ENCODE measurements at places on chromosomes 1 and 21. TPM values are rescaled to one million over a fixed set of nuclear protein-coding genes. Genes with fewer than 3 reads are reported as not detected.

Gene MXRA8
- total RNA-seq = 0.66 TPM

Gene KCNN3
- total RNA-seq = 0.04 TPM

Gene PTGFR
- total RNA-seq = not detected

Gene TPM3
- total RNA-seq = 610 TPM

Gene CREB3L4
- 8.9 TPM for total RNA-seq

Gene RGS16
- total RNA-seq = 64.5 TPM

Gene FMOD
- total RNA-seq = 0.68 TPM

Gene CELA2A
- not detected for total RNA-seq

Gene ZNF648
- 0.12 TPM for total RNA-seq

GRCh38 chr1:227892489-227893299, 55.0 kb downstream of the WNT9A start:
- peak; percentile 40 for DNase-seq

- no peak for DNase-seq
Observed at GRCh38 chr1:31399976-31400375, 13.0 kb upstream of the SERINC2 start.

GRCh38 chr1:226589008-226589733, 40.6 kb downstream of the STUM start:
- DNase-seq = no peak

GRCh38 chr1:169692756-169693460, 18.5 kb downstream of the SELL start:
- no peak for DNase-seq

DNA sequence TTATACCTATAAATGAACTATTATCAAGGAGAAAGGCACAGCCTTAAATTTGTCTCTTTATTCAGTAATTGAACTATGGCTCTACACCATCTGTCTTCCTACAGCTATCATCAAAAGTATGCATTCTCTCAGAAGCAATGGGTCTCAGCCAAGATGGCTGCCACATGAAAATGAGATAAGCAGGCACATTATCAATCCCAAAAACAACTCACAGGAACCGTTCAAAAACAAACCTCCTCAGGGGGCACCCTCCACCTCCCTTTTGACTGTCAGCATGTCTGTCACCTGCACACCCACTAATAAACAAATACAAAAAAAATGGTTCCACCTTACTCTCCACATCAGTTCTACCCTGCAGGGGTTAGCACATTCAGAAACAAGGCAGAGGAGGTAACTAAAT, 23.6 kb downstream of the KIAA0319L start:
- DNase-seq = no peak

DNA sequence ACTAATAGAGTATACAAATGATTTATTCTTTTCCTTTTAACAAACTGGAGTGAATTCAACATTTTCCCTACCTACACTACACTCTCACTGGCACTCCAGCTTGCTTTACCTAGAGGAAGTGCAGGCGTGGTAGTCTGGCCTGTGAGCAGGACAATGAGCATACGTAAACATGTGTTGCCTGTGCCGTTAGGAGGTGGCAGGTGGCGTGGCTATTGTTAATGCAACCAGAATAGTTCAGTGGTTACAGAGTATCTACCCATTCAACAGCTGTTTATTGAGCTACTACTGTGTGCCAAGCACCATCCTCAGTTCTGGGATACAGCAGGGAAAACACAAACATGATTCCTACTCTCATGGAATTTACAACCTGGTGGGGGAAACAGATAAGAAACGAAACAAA, 299.7 kb upstream of the KAZN start:
- no peak for DNase-seq

GRCh38 chr1:23354245-23354644, 10.2 kb upstream of the HNRNPR start:
- DNase-seq = no peak

DNA sequence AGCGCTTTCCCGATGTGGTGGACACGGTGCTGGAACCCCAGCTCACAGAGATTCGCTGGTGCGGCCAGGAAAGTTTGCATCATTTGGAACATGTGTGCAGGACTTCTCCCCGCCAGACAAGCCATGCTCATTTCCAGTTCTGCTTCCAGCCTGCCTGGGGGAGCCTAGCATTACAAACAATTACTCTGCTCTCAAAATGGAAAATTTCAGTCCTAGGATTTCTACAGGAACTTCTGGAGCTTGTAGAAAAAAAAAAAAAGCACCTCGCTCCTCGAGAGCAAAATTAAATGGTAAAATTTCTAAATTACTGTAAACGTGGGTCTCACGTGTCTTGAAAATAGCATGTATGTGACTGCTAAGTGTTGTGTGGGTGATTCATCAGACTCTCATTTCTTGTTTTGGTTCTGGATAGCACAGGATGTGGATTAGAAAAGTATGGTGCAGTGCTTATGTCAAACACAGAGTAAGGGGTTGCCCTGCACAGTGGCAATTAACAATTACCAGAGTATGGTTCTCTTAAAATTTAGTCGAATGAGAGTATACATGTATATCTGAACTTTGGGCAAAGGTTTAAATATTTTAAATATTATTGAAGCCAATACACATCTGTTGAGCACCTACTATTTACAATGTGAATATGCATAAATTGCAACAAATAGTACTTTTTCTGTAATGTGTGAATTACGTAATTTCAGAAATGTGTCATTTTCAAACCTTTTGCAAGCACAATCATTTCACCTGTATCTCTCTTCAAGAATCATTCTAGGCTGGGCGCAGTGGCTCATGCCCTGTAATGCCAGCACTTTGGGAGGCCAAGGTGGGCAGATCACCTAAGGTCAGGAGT, 61.8 kb upstream of the PTGFRN start:
- no peak for DNase-seq

DNA sequence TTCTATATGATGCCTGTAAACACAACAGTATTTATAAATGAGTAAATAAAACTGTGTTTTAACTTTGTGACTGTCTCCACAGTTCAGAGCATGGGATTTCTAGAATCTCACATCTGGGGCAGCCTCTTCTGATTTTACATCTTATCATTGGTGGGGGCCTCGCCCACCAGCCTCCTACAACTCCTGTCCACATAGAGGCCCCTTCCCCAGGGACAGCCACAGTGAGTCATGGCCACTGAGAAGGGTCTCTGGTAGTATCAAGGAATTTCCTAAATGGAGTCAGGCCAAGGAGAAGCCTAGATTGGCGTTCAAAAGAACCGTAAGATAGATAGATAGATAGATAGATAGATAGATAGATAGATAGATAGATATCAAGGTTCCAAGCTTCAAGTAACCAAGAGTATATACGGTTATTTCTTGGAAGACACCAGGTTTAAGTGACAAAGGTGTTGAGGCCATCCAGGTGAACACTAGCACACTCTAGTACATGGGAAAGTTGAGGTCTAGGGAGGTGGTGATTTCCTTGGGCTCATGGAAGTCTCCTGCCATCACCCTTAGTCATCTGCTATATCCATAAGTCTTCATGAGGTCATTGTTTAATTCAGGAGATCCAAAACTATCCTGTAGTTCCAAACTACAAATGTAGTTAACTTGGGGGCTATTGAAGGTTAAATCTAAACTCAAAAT, 121.6 kb downstream of the SYT2 start:
- no peak for DNase-seq

DNA sequence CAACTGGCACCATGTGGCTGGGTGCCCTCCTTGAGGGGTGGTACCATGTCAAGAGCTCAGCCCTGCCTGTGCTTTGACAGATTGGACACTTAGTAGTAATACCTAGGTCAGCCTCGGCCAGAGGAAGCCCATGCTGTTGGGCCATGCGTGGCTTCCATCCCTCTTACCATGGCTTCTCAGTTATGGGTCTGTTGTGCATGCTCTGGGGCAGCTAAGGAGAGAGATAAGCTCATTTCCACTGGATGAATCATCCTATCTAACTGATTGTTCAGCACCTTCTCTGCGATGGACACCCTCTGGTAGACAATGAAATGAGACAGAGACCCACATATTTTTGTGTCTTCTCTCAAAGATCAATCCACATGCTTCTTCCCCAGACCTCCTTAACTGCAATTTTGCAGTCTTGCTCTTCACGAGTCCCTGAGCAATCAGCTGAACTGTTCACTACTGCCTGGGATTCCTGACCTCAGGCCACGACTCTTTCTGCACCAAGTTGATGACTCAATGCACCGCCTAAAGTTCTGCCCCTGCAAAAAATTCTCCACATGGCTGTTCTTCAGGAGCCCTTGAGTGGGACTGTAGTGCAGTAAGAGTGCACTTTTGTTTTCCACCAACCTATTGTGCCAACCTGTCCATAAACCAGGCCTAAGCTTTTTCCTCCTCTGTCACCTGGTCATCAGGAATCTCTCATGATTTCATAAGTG, 6.9 kb upstream of the TRIM62 start:
- no peak for DNase-seq

- DNase-seq = no peak
Observed at GRCh38 chr21:38202811-38203210, 54.0 kb upstream of the KCNJ15 start.

DNA sequence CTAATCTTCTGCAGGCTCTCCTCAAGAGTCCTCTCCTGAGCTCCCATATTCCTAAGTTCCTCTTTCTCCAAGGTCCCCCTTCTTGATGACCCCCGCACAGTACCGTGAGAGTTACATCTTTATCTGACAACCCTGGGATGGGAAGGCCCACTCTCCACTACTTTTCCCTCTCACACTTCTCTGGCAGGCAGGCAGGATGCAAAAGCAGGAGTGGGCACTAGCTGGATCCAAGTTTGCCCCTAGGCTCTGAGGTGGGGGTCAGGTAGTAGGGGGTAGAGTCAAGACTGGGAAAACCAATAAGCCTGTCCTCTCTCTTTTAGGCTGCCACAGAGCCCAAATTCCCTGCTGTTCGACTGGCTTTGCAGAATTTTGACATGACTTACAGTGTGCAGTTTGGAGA, 3.9 kb downstream of the NSUN4 start:
- no peak for DNase-seq

GRCh38 chr1:10785728-10786638, 10.5 kb downstream of the CASZ1 start:
- DNase-seq = no peak

GRCh38 chr1:231236938-231237337, 4.1 kb upstream of the GNPAT start:
- no peak for DNase-seq

DNA sequence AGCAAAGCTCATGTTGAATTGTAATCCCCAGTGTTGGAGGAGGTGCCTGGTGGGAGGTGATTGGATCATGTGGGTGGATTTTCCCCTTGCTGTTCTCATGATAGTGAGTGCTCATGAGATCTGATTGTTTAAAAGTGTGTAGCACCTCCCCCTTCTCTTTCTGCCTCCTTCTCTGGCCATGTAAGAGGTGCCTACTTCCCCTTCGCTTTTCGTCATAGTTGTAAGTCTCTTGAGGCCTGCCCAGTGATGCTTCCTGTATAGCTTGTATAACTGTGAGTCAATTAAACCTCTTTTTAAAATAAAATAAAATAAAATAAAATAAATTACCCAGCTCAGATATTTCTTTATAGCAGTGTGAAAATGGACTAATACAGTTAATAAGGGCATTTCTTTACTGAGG, 1025.7 kb downstream of the PLA2G4A start:
- no peak for DNase-seq

GRCh38 chr1:208154679-208155642, 89.2 kb downstream of the PLXNA2 start:
- no peak for DNase-seq

DNA sequence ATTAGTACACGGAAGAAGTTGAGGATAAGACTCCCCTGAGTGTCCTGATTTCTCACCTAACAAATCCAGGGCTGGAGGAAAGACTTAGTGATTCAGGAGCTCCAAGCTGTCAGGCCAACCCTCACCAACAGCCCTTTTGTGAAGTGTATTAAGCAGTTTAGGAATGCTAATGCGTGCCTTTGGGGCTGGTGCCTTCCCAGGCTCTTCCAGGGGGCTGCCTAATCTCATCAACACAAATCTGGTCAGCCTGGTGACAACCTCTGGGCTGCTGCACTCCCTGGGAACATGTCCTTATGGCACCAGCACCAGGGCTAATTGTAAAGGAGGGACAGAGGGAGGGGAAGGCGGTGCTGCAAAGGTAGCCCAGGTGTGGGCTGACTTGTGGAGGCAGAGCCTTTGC, 15.5 kb downstream of the CSMD2 start:
- DNase-seq = no peak

- DNase-seq = no peak
Observed at GRCh38 chr1:74714429-74715235, 18.2 kb downstream of the CRYZ start.

DNA sequence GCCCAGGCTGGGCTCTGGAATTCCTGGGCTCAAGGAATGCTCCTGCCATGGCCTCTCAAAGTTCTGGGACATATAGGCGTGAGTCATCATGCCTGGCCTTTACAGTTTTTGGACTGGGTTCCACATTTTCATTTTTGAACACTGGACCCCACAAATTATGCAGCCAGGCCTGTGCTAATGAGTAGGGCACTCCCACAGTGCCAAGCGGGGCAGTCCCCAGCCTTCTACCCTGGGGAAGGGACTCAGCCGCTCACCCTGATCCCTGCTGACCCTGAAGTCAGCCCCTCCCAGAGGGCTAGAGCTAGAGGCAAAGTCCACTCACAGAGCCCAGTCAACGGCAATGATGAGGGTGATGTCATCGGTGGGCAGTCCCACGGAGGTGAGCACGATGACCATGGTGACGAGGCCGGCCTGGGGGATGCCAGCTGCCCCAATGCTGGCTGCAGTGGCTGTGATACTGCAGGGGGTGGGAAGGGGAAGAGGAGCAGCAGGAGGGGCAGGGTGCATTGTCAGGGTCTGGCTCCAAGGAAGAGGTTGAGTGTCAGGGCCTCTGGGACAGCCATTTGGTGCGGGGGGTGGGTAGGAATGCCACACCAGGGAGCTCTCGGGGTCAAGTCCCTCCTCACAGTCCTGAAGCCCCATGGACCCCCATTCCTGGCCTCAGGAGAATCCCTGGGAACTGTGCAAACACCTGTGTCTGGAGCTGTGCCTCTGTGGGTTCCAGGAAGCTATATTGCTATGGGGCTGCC, 27.6 kb downstream of the PODN start:
- no peak for DNase-seq

DNA sequence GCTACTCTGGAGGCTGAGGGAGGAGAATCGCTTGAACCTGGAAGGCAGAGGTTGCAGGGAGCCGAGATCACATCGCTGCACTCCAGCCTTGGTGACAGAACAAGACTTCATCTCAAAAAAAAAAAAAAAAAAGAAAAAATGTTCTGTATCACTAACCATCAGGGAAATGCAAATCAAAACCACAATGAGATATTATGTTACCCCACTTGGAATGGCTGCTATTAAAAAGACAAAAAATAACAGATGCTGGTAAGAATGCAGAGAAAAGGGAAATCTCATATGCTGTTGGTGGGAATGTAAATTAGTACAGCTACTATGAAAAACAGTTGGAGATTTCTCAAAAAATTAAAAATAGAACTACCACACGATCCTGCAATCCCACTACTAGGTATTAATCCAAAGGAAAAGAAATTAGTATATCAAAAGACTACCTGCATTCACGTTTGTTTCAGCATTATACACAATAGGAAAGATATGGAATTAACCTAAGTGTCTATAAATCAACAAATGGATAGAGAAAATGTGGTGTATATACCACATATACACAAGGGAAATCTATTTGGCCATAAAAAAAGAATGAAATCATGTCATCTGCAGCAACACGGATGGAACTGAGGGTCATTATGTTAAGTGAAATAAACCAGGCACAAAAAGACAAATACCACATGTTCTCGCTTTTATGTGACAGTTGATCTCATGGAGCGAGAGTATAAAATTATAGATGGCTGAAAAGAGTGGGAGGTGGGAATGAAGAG, 62.6 kb downstream of the ABL2 start:
- DNase-seq = no peak

Measured in activated naive CD4-positive, alpha-beta T cell treated with anti-CD3 and anti-CD28 coated beads, Interleukin-2, amount 50 U/mL, for 72 hours (primary cell).